ENCODE measurements at places on chromosomes 16 and 17. TPM values are rescaled to one million over a fixed set of nuclear protein-coding genes. Genes with fewer than 3 reads are reported as not detected.

The KRT9 gene
- total RNA-seq = not detected

The DPEP3 gene
- not detected for total RNA-seq

The HES7 gene
- total RNA-seq = not detected

The SPHK1 gene
- total RNA-seq = 23.4 TPM

The NAA38 gene
- total RNA-seq = 157 TPM

The WSCD1 gene
- 0.08 TPM for total RNA-seq

The CALB2 gene
- 0.08 TPM for total RNA-seq

The MMP28 gene
- total RNA-seq = 0.60 TPM

The KRTAP17-1 gene
- not detected for total RNA-seq

The CEP131 gene
- total RNA-seq = 12.3 TPM

The CLEC3A gene
- not detected for total RNA-seq

Measured in smooth muscle cell of the coronary artery (primary cell).